ENCODE measurements at places on chromosomes 7 and 10.

DNA sequence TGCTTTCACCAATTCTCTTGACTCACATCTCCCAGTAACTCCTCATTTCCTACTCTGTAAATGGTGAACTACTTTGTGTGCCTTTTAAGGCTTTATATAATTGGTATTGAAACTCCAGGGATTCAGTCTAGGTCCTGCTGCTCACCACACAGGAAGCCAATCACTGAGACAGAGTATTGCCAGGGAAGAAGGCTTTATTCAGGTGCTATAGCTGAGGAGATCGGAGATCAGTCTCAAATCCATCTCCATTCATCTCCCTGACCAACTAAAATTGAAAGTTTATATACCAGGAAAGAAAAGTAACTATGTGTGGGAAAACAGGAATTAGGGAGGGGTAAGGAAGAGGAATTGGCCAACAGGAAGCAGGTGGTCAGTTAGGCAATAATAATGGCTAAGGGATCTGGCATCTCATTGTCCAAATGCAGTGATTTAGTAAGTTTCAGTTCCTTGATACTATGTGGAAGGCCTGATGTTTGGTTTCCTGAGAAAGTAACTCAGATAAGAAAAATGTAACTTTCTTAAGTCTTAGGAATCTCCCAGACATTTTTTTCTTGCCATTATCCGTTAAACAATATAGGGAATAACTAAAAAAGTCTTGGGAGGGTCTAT is 10.2 kb upstream of the SDHAF3 start:
- no peak for DNase-seq

DNA sequence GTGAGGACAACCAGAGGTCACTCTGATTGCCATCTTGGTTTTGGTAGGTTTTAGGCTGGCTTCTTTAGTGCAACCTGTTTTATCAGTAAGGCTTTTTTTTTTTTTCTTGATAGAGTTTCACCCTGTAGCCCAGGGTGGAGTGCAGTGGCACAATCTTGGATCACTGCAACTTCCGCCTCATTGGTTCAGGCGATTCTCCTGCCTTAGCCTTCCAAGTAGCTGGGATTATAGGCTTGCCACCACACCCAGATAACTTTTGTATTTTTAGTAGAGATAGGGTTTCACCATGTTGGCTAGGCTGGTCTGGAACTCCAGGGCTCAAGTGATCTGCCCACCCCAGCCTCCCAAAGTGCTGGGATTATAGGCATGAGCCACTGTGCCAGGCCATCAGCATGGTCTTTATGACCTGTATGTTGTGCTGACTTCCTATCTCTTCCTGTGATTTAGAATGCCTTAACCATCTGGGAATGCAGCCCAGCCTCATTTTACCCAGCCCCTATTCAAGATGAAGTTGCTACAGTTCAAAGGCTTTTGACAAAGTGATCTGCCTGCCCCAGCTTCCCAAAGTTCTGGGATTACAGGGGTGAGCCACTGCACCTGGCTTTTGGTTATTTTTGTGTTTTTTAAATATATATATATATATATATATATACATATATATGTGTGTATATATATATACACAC is 7.0 kb upstream of the ZNF425 start:
- no peak for DNase-seq

- no peak for DNase-seq
Measured at GRCh38 chr7:131934452-131934851, 378.0 kb upstream of the PODXL start.

DNA sequence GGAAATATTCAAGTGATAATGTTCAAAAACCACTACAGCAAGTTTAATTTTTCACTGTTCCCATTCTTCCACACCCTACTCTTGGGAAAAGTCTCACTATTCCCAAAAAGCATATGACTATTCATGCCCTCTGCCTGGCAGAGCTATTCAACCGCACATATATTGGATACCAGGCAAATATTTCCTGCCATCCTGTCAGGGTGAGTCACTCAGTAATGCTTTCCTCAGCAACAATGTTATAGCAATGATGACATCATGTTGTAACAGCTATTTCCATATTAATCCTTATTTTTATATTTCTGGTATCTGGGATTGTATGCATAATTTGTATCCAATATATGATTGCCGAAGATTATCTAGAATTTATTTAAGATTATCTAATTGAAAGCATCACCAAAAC is 114.0 kb upstream of the PLXDC2 start:
- no peak for DNase-seq

- no peak for DNase-seq
Measured at GRCh38 chr7:73749931-73750776, 11.6 kb upstream of the ABHD11 start.

- DNase-seq = no peak
Measured at GRCh38 chr10:38007551-38007950, 2.9 kb upstream of the ZNF33A start.

GRCh38 chr10:101080933-101081931 is 19.4 kb downstream of the KAZALD1 start:
- no peak for DNase-seq

GRCh38 chr7:47418601-47419309 is 163.2 kb downstream of the TNS3 start:
- DNase-seq = no peak

GRCh38 chr10:34862892-34863291 is 47.8 kb upstream of the PARD3 start:
- no peak for DNase-seq

DNA sequence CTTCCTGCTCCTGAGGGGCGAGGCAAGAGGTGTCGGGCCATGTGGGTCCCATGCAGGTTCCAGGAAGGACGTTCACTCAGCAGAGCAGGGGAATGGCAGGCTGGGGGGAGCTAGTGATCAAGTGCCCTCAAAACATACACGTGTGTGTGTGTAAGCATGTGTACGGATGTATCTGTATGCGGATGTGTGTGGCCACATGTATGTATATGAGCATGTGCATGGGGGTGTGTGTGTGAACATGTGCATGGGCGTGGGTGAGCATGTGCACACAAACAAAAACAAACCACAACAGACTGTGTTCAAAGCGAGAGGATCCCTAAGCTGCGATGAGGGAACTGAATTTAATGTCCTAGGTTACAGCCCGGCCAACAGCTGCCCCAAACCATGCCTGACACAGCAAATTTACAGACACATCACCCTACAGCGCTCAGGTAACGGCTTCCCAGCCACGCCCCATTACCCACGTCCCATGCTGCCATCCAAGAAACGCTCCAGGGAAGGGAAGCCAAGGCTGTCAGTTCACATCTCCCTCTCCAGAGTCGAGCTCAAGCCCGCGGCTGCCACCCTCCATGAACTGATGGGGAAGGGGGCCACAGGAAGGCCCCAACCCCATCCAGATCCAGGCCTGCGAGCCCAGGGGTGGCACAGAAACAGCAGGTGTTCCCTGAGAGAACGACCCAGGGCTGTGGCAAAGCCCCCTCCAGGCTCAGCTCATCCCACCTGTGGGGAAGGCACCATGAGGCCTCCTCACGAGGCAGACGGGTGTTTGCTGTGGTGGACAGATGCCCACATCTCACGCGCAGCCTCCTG is 56.6 kb downstream of the PTPRN2 start:
- no peak for DNase-seq

DNA sequence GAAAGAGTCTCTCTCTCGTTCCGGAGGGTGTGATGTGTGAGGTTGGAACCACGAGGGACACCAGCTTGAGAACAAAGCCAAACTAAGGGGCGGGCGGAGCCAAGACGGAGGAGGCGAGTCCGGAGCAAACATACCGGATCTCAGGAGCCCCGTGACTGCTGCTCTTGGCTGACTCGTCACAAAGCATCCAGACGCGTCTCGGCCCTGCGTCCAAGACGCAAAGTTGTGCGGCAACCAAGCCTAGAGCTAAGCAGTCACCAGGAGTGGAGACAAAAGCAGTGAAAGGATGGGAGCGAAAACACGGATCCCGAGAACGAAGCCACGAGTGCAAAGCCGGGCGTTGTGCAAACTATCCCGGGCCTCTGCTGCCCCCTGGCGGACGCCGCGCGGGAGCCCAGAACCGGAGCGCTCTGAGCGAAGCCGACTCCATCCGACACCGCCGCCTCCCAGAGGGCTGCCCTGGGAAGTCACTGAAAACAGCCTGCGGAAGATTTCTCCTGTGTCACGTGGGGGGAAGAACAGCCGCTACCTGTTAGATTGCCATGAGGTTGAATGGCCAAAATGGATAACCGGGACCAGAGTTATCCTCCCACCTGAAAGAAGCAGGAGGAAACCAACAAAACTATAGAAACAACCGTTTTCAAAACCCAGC is 46.4 kb upstream of the TMEM72 start:
- DNase-seq = peak; percentile 73

- DNase-seq = no peak
Measured at GRCh38 chr7:21639206-21639868, 96.5 kb downstream of the DNAH11 start.

DNA sequence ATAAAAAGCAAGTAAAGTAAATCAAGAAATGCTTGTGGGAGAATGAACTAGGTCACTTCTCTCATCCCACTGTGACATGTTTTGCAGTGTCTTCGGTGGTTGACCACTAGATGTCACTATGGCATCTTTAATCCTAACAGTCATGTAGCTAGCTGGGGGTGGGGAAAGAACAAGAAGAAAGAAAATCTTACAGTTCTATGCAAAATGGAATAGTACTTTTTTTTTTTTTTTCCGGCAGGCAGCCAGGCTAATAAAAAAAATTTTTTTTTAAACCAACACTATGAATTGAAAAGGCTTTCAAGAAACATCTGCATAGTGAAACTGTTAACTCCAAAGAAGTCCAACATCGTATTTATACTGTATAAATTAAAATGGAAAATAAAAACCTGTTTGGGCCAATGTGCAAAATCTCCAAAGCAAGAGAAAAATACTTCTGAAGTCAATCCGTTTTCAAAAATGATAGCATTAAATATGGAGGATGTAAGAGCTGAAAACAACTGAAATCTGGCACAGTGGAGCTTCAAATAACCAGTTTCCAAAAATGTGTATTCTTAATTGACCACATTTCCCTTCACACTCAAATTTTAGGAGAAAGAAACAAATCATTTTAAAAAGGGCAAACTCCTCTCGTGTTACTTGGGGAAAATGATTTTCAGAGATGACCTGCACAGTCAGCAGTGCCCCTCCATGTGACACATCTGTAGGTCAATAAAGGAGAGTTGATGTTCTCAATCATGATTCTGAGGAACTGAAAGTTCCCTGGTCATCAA is 38.5 kb downstream of the CDK1 start:
- DNase-seq = no peak

GRCh38 chr10:21687266-21688008 is 153.4 kb downstream of the MLLT10 start:
- DNase-seq = no peak

DNA sequence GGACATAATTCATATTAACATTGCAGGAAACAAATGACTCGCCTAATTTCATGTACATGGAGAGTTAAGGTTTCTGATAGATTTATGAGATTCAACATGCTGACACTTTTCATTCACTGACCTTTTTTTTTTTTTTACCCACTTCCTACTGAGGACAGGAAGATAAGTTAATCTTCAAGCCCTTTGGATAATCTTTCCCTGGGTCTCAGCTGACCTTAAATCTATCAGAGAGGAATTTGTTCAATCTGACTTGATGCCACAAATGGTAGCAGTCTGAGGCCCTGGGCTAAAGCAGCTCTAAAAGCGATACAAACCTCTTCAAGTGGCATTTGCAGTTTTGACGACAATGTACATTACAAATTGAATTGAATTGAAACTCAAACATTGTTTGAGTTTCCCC is 493.3 kb upstream of the SORCS1 start:
- DNase-seq = no peak

- no peak for DNase-seq
Measured at GRCh38 chr7:131223151-131223550, 104.5 kb upstream of the MKLN1 start.

DNA sequence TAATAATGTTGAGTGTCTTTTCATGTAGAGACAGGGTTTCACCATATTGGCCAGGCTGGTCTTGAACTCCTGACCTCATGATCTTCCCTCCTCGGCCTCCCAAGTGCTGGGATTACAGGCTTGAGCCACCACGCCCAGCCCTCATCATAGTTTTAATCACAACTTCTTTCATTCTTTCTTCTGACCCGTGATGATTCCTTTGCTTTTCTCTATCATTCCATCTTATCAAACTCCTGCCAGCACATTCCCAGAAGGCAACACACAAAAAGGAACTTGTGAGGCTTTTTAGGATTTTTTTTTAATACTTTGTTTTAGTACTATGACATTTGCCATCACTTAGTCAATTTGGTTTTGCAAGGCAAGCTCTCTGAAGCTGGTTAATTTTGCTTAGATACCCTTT is 77.5 kb upstream of the MEOX2 start:
- no peak for DNase-seq

DNA sequence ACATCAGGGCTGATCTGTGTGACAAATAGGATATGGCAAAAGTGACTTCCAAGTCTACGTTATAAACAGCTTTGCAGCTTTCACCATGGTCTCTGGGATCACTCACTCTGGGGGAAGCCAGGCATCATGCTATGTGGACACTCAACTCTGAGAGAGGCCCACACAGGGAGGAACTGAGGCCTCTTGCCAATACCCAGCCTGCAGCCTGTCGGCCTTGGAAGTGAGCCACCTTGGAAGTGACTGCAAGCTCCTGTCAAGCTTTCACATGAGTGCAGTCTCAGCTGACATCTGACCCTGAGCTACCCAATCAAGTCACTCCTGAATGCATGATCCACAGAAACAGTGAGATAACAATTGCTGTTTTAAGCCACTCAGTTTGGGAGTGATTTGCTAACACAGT is 56.5 kb downstream of the MMRN2 start:
- no peak for DNase-seq

GRCh38 chr7:134639061-134639460 is 7.6 kb upstream of the BPGM start:
- DNase-seq = no peak

DNA sequence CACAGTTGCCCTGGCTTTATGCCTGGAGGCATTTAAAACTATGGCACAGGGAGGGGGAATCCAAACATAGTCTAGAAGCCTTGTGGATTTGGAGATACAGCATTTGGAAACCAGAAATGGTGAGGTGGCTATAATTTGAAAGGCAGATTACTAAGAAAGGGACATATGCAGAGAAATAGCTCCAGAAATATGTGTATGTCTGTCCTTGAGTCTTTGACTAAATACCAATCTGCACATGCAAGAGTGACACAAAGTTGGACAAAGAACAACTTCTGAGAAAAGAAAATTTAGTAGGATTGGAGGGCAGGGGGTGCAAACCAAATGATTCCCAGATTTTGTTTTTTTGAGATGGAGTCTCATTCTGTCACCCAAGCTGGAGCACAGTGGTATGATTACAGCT is 229.6 kb downstream of the TMEM26 start:
- DNase-seq = no peak

DNA sequence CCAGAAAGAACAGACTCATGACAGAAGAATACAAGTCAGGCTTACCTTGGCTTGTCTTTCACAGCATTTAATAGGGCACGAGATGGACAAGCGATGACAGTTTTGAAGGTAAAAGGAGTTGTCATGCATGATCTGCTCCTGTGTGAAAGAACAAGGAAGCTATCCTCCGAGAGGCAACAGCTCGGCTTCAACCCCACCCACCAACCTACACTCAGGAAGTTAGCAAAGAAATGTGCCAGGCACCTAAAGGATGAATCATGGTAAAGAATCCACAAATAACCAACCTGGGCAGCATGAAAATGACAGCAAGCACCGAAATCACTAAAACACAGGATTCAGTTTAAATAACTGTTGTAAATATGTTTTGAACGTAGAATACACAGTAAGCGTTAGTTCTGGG is 700.2 kb downstream of the TYW1 start:
- no peak for DNase-seq

- DNase-seq = no peak
Measured at GRCh38 chr10:116772909-116773705, 30.7 kb upstream of the HSPA12A start.

GRCh38 chr7:2604608-2605174 is 27.1 kb upstream of the TTYH3 start:
- no peak for DNase-seq

All from activated CD4-positive, CD25-positive, alpha-beta regulatory T cell (primary cell).